Activated T-cell treated with anti-CD3 and anti-CD28 coated beads, Interleukin-2, amount 50 U/mL, for 72 hours (primary cell): ENCODE measurements at places on chromosomes 11 and 22.
A peak's percentile ranks its signal among the peaks of the same experiment; 100 is the strongest.

- no peak for DNase-seq
Observed at GRCh38 chr11:130052567-130052966, 17.1 kb upstream of the APLP2 start.

DNA sequence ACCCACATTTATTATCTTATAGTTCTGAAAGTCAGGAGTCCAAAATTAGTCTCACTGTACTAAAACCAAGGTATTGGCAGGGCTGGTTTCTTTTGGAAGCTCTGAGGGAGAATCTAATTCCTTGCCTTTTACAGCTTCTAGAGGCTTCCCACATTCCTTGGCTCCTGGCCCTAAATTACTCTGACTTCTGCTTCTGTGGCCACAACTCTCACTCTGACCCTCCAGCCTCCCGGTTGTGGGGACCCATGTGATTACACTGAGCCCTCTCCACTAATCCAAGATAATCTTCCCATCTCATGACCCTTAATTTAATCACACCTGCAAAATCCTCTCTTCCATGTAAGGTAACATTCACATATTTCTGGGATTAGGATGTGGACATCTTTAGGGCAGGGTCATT lies 110.9 kb downstream of the ARL14EP start:
- DNase-seq: no peak

GRCh38 chr11:125773516-125773915 lies 5.1 kb downstream of the PATE2 start:
- DNase-seq: no peak

DNA sequence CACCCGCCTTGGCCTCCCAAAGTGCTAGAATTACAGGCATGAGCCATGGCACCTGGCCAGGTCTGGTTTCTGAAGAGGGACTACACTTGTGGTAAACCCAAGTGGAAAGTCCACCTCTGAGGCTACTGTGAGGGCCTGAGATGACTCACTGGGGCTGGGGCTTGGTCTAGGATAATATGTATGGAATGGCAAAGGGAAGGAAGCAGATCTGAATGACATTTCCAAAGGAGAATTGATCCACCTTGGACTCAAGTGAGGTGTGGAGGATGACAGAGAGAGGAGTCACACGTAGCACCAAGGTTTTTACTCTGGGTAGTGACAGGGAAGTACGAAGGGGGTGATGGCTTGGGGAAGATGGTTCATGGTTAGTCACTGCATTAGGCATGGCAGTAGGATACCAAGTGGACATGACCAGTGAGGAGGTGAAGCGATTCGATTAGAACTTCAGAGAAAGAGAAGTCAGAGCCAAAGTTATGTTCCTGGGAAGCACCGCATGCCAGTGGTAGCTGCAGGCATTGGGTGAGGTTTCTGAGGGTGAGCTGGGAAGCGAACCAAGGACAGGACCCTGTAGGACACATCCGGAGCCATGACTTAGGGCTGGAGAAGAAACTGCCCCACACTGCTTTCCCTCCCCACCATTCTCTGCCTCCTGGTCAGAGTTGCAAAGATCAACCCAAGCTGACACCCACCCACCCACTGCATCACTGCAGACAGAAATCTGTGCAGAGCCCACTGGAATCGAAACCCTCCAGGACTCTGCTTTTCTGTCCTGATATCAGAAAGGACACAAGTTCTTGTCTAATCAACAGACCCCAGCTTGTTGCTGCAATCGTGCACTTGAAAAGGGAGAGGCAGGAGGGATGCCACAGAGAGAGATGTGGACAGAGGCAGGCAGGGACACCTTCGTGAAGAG lies 13.0 kb upstream of the BCL9L start:
- no peak for DNase-seq

GRCh38 chr22:31833930-31834329 lies 80.1 kb downstream of the DEPDC5 start:
- no peak for DNase-seq

DNA sequence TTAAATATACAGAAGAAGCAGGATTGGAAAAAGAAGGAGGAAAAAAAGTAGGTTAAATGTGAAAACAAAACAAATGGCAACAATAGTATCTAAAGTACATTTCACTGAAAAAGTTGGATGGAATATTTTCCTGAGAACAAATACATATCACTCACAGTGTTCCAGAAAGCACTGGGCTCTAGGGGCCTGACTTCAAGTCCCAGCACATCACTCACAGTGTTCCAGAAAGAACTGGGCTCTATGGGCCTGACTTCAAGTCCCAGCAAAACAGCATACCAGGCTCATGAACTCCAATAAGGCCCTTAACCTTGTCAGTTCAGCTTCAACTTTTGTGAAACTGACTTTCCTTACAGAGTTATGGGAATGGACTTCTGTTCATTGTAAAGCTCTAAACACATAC lies 46.0 kb upstream of the CCDC34 start:
- no peak for DNase-seq

DNA sequence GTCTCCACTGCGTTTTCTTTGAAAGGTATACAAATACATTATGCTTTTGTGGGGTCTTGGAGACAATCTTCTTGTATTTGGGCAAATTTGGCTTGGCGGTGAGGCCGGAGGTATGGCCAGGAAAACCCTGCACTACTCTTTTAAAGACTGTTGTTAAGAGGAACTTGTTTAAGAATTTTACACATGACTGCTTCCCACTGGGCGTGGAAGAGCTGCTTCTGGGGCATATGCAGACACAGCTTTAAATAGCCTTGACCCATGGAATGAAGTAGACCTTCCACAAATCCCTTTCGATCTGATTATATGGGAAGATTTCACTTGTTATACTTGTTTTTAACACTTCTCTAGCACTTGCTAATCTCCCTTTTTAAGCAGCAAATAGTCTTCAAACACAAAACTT lies 453.6 kb downstream of the MN1 start:
- no peak for DNase-seq

DNA sequence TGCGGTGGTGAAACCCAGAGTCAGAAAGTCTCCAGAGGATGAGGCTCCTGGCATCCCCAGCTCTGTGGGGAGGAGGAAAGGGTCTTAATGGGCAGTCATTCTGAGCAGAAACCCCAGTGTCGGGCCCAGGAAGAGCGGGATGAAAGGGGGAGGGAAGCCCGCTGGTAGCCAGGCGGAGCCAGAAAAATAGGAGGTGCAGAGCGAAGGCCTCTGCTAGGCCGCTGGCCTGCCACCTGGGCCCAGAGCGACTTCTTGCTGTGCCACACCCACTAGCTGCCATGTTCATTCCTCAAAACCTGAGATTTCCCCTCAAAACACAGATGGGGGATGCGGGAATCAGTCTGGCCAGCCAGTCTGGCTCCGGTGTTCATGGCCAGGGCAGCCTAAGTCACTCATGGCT lies 650 bp upstream of the POU2AF3 start:
- DNase-seq: no peak

GRCh38 chr22:30361916-30362650 lies 5.3 kb downstream of the CCDC157 start:
- DNase-seq: no peak

GRCh38 chr11:2586793-2587131 lies 113.0 kb downstream of the KCNQ1OT1 start:
- DNase-seq: no peak

DNA sequence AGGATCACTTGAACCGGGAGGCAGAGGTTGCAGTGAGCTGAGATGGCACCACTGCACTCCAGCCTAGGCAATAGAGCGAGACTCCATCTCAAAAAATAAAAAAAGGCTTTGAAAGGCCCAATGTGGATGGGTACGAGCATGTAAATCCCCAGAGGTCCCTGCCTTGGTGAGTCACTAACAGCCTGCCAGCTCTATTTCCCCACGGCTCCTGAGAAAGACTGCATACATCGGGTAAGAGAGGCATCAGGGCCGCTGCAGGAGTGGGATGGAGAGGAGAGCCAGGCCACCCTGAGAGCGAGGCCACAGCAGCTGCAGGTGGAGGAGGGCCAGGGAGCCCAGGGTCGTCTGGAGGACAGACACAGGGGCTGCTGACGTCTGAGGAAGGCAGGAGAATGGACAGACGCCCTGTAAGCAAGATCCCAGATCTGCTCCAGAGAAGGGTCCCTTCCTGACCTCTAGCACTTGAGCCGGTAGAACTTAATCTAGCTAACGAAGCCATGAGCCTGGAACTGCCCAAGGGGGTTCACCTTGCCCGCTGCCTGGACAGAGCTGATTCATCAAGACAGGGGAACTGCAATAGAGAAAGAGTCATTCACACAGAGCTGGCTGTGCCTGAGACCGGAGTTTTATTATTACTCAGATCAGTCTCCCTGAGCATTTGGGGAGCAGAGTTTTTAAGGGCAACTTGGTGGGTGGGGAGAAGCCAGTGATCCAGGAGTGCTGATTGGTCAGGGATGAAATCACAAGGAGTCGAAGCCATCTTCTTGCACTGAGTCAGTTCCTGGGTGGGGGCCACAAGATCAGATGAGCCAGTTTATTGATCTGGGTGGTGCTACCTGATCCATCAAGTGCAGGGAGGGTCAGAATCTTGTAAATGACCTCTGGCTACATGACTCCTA lies 5.1 kb upstream of the KRTAP5-9 start:
- peak; percentile 10 for DNase-seq

GRCh38 chr11:60869451-60869825 lies 2.1 kb downstream of the ZP1 start:
- DNase-seq: no peak

DNA sequence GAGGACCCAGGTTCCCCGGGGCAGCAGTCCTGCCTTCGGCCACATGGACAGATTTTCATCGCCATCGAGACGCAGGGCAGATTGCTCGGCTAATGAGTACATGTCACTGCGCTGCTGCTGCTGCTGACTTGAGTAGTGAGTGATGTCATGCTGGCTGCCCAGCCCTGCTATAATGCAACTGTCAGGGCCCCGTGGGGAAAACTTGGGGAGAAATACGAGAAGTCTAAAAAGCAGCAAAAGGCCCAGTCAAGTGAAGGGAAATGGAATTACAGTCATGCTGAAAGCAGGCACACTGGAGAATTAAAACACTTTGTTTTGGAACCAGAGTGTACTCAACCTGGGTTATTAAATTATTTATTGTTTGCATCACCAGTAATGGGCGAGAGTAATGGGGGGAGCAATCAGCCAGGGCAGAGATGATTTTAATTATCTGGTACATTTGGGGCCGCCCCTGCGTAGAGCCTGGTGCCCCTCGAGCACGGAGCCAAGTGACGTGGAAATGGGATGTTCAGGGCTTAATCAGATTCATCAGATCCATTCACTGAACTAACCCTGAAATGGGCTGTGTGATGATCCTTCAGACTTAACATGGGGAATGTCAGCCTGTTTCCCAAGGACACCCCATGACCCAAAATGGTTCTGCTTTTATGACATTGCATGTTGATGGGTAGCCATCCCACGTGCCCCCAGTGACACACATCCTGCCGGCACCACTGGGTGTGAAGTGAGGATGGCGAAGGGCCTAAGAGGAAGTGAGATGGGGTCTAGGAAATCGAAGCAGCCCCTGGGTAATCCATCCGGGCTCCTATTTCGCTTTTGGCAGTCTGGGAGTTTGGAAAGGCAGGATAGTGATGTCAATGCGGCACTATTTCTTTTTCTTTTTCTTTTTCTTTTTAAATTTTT lies 241.6 kb upstream of the CADM1 start:
- no peak for DNase-seq

DNA sequence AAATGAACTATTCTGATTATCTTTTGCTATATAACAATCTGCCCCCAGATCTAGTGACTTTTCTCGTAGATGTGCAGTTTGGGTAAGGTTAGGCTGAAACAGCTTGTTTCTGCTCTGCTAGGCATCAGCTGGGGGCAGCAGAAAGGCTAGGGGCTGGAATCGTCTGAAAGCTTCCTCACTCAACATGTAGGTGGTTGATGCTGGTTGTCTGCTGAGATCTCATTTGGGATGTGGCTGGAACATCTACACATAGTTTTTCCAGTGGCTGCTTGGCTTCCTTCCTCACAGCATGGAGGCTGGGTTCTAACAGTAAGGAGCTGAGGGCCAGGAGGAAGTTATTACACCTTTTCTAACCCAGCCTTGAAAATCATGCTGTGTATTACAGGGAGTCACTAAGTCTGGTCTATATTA lies 30.2 kb downstream of the USP47 start:
- DNase-seq: no peak

DNA sequence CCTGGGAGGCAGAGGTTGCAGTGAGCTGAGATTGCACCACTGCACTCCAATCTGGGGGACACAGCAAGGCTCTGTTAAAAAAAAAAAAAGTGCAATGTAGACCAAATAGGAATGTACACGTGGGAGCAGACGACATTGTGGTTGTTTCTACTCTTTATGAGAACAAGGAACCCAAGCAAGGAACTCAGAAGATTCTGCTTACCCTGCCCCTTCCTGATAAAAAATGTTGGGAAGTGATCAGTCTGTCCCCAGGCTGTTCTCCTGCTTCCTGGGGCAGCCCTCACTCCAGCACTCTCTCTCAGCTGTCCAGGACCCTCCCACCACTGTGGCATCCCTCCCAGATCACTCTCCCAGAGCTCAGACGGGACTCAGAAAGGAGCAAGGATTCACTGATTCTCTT lies 31.8 kb downstream of the SLCO2B1 start:
- DNase-seq: no peak

GRCh38 chr11:104772806-104773241 lies 125.4 kb downstream of the CASP12 start:
- DNase-seq: no peak
